Ovary (tissue), 10 donors: ENCODE measurements at places on chromosomes 6 and 20.

DNA sequence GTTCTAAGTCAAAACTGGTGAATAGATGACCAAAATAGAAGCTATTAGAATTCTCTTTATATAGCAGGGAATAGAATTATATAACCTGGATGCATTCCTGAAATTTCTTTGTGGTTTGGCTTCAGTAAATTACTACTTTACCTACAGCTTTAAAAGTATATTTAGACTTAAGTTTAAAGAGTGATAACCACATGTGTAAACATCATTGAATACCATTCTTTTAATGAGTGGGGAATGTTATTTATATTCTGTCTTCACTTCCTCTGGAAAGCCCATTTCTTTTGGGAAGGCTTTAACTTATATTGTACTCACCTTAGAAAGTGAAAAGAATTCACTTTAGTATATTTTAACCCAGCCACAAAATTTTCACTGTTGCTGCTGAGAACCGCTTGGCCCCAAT, 39.1 kb downstream of the PLEKHG1 start:
- DNase-seq = no peak

DNA sequence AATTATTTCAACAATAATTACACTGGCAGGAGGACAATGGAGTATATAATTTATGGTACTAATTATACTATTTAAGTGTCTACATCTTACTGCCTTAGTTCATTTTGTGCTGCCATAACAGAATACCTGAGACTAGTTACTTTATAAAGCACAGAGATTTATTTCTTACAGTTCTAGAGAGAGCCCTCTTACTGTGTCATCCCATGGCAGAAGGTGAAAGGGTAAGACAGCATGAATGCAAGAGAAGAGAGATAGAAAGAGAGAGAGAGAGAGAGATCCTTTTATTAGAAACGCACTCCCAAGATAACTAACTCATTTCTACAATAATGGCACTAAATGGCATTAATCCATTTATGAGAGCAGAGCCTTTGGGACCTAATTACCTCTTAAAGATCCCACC, 314.7 kb downstream of the EPM2A start:
- no peak for DNase-seq

GRCh38 chr6:63599243-63599642, 27.0 kb downstream of the LOC128125822 start:
- no peak for DNase-seq

- no peak for DNase-seq
These were observed 262.0 kb downstream of the BTBD3 start for GRCh38 chr20:12179692-12180091.

DNA sequence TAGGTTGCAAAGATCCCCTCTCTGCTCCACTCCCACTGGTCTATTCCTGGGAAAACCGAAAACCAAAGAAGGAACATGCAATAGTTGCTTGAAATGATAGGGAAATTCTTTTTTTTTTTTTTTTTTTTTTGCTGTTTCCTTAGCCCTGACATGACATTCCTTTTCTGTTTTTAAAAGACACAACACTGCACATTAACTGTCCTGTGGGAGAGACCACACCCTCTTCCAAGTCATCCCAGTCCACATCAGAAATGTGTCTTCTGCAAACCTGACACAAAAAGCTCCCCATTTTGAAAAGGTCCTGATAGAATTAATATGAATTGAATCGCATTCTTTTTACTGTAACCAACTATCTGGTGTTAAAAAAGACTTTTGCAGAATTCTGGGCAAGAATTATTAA, 43.4 kb upstream of the RIPOR2 start:
- no peak for DNase-seq

DNA sequence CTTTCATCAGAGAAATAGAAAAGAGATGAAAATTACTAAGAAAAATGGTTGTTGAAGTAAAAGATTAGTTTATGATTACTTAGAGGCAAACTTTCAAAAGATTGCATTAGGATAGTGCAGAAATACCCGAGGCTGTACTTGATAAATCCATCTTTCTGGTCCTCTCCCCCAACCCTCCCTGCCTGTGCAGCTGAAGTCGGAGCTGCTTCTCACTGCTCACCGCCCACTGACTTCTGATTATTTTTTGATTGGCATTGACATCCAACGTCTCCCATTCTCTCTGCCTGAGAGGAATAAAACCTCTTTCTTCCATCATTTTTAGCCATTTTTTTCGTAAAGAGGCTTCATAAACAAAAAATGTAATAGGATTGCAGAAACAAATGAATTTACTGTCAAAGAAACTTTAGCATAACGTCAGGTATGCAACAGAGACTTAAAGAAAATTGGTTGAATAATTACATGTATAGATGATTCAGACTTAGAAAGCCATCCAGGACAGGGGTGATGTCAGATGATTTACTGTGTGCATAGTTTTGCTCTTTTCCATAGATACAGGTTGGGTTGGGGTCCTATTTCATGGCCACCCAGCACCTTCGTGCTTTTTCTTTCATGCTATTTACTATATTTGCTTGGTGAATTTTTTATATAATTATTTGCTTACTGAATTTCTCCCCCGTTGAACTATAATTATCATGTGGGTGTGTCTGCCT, 53.6 kb upstream of the EDN3 start:
- no peak for DNase-seq

GRCh38 chr20:59361411-59361810, 61.0 kb downstream of the EDN3 start:
- no peak for DNase-seq

DNA sequence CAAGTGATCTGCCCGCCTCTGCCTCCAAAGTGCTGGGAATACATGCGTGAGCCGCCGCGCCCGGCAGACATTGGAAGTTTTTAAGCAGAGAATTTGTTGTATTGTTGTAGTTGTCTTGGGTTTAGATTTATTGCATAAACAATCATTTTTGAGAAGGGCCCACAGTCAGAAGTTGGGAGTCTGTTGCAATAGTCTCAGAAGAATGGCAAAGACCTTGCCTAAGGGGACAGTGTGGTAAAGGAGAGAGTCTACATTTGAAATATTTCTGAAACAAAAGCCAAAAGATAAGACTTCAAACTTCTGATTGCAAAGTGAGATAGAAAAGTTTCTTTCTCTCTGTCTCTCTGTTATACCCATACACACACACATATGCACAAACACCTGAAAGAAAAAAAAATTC, 22.5 kb downstream of the HFE start:
- no peak for DNase-seq

GRCh38 chr6:8825726-8826125, 390.4 kb upstream of the SLC35B3 start:
- no peak for DNase-seq

DNA sequence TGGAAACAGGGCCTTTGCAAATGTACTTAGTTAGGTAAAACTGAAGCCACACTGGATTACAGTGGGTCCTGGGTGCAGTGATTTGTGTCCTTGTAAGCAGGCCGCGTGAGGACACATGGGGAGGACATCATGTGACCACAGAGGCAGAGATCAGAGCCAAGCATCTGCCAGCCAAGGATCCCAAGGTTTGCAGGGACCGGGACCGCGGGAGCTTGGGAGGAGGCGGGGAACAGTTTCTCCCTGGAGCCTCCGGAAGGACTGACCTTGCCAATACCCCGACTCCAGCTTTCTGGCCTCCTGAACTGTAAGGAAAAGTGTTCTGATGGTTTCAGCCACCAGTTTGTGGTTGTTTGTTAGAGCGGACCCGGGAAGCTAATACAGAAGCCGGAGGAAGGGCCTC, 500.9 kb downstream of the PREX1 start:
- peak; percentile 45 for DNase-seq

DNA sequence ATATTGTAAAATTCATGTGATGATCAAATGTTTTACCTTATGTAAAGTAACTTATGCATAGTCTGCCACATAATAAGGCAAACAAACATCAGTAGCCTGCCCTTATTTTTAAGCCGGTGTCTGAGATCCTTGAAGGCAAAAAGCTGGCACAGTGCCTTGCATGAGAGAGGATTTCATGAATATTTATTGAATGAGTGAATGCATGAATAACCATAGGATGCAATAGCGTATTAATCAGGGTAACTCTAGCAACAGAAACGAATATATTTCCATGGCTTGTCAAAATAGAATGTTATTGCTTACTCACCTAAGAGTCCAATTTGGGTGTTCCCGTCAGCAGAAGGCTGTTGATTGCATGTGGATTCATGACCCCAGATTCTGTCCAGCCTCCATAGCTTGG, 34.9 kb downstream of the BTBD3 start:
- DNase-seq = no peak

- DNase-seq = no peak
These were observed 21.6 kb upstream of the TULP4 start for GRCh38 chr6:158290659-158291058.

DNA sequence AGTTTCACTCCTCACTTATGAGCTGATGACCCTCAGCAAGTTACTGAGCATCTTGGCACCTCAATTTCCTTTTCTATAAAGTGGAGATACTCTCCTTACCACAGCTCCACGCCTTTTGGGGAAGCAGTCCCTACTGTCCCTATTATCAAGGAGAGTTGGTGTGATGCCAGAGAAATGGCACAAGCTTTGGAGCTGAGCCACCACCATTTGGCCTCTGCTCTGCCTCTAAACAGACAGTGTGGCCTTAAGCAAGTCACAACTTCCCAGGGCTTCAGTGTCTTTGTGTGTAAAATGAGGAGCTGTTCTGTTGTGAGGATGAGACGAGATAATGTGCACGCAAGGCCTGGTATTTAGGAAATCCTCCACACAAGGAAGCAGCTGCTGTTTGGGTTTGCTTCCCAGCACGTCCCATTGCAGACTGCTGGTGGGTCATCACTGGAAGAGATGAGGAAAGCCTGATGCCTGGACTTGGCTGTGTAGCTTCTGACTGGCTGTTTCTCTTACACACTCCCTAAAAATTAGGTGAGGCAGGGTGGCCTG, 18.5 kb downstream of the NSFL1C start:
- DNase-seq = no peak

- DNase-seq = no peak
These were observed 280.6 kb downstream of the SMOC2 start for GRCh38 chr6:168721571-168721970.

DNA sequence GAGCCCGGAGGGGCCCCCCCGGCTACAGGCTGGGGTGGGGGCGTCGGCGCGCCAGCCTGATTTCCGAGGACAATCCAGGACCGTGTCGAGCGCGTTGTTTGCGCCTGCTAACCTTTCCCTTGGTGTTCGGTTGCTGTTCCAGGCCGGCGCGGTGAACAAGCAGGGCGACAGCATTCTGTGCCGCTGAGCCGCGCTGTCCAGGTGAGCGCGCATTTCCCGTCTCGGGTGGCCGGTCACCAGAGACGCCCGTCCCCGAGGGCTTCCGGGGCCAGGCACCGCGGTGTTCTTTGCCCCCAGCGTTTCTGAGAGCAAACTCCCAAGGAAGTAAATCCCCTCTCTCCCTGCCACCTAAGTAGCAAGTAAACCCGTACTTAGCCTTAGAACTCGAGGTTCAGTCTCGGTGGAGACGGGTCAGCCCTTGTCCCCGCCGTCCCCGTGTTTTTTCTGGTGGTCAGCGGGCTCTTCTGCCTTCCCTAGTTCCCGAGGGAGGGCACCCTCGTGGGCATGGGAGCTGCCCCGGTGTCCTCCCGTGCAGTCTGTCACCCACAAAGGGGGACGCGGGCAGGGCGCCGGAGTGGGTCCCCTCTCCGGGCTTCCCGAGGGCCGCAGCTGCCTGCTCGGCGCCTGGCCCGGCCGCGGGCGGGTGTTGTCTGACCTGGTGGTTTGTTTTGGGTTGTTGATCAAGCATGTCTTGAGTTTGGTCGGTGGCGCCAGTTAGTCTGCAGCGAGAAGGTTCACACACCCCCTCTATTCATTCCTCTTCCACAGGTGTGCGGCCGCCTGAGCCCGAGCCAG, 1.5 kb downstream of the ID4 start:
- DNase-seq = peak; percentile 28

DNA sequence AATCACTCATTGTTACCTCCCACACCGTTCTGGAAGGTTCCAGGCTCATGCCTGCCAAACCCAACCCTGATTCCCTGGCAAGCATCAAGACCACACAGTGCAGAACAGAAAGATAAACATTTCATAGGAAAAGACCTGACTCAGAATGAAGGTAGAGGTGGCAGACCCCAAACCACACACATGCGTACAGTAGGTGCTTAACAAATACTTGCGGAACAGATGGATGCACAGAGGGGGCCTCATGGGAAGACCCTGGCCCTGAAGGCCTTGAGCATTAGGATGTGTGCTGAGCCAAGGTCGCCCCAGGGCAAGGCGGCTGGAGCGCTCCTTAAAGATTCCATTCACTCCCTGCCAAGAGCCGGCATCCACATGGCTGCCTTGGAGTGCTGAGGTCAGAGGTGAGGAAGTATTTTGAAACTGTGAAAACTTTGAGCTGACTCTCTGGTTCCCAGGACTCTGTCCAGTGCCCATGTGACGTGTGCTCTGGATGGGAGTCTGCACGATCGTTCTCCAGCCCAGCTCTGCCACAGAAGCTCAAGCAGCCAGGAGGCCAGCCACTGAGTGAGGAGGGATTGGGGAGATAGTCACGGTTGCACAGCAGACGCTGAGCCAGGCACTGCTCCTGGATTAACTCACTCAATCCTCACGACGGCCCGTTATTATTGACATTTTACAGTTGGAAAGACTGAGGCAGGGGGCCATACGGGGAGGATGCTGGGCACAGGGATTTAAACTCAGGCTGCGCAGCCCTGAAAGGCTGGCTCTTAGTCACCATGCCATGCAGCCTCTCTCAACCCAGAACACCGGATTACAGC, 65.5 kb upstream of the AFDN start:
- DNase-seq = peak; percentile 79

DNA sequence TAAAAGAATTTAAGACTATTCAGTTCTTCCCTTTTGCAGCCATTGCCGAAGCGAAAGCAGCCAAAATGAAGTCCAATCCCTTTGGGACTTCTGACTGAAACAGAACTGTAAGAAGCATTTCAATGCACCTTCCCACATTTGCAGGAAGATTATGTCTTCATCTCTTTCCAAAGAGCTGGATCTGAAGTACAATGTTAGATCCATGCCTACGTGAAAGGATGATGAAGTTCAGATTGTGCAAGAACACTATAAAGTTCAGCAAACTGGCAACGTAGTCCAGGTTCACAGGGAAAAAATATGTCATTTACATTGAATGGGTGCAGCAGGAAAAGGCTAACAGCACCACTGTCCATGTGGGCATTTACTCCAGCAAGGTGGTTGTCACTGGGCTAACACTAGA, 6.0 kb upstream of the FILIP1 start:
- no peak for DNase-seq

DNA sequence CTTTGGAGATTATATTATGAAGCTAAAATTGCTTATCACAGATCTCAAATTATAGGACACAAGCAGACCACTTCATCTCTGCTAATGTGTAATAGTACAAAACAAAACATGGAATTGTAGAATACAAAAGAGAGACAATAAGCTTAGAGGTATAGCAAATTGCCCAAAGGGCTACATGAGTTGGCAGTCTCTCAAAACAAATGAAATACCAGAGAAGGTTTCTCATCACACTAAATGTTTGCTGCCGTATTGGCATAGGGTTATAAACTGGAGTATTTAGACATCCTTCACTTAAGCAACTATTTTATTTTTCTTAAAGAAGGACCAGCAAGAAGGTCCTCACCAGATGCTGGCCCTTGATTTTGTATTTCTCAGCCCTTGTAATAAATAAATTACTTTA, 5.9 kb upstream of the EYA4 start:
- DNase-seq = no peak
